Progenitor cell of endocrine pancreas (in vitro differentiated cells): ENCODE measurements at places on chromosomes 12 and 14. TPM values are rescaled to one million over a fixed set of nuclear protein-coding genes. Genes with fewer than 3 reads are reported as not detected.
A peak's percentile ranks its signal among the peaks of the same experiment; 100 is the strongest.

DNA sequence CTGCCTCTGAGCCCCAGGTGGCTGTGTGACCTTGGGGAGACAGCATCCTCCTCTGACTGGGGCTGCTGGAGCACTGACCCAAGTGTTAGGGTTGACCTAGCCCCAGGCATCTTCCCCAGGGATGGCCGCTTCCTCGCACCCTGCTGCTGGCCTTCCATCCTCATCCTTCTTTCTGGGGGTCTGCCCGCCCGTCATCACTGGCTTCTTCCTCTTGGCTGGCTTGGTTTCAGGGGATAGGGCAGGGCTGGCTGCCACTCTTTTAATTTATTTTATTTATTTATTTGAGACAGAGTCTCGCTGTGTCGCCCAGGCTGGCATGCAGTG is 3.5 kb downstream of the TEDC1 start:
- no peak overlapping the region for H3K27ac ChIP-seq
- DNase-seq = no peak
- no peaks in the 10 kb centered on the region for H3K36me3 ChIP-seq

DNA sequence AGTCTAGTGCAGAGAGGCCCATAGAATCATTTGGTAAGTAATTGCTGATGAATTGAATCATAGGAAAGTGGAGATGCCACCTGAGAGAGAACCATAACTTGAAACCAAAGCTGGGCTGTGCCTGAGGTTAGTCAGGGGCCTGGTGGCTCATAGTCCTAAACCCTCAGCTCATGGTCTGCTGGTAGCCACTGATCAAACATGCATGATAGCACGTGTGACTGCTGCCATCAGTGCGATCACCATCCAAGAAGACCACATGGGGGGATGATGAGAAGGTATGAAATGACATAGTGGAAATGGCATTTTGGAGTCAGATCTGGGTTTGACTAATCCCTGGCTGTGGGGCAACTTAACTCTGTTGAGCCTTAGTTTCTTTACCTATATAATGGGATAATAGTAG is 190.5 kb downstream of the CACNA1C start:
- peaks cover 39% of the 10 kb centered on the region for H3K27me3 ChIP-seq
- H3K36me3 ChIP-seq = no peaks in the 10 kb centered on the region
- H3K27ac ChIP-seq = no peak overlapping the region

GRCh38 chr14:52399921-52400595 is 85.9 kb downstream of the PTGER2 start:
- H3K36me3 ChIP-seq = no peaks in the 10 kb centered on the region
- no peak overlapping the region for H3K27ac ChIP-seq
- H3K27me3 ChIP-seq = no peaks in the 10 kb centered on the region
- no peak overlapping the region for H3K4me3 ChIP-seq
- DNase-seq = no peak
- H3K4me1 ChIP-seq = peaks cover 7% of the 10 kb centered on the region

GRCh38 chr14:63981569-63981968 is 128.8 kb downstream of the SYNE2 start:
- H3K4me3 ChIP-seq = no peak overlapping the region
- no peak overlapping the region for H3K27ac ChIP-seq
- H3K4me1 ChIP-seq = no peaks in the 10 kb centered on the region

DNA sequence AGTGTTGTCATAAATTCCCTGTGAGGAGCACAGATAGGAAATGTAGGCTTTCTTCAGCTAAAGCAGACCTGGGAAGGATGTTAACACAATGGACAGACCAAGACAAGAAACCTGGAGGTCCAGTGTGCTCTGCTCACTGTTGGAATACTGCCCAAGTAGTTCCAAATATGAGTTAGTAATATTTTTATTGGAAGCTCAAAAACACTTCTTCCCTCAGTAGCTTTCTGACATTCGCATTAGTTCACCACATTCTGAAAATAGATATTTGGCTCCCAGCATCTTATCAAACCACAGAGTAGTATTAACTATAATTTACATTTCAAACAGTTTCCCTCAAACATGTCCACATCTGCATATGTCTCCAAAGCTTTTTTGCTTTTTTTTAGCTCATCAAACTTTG is 74.8 kb upstream of the PYGL start:
- no peak overlapping the region for H3K4me3 ChIP-seq
- no peak for DNase-seq
- H3K36me3 ChIP-seq = no peaks in the 10 kb centered on the region
- no peaks in the 10 kb centered on the region for H3K27me3 ChIP-seq
- H3K27ac ChIP-seq = no peak overlapping the region

GRCh38 chr14:50362764-50363713 is 33.6 kb downstream of the CDKL1 start:
- H3K4me3 ChIP-seq = no peak overlapping the region
- DNase-seq = no peak
- peaks cover 2% of the 10 kb centered on the region for H3K27me3 ChIP-seq
- H3K36me3 ChIP-seq = no peaks in the 10 kb centered on the region

DNA sequence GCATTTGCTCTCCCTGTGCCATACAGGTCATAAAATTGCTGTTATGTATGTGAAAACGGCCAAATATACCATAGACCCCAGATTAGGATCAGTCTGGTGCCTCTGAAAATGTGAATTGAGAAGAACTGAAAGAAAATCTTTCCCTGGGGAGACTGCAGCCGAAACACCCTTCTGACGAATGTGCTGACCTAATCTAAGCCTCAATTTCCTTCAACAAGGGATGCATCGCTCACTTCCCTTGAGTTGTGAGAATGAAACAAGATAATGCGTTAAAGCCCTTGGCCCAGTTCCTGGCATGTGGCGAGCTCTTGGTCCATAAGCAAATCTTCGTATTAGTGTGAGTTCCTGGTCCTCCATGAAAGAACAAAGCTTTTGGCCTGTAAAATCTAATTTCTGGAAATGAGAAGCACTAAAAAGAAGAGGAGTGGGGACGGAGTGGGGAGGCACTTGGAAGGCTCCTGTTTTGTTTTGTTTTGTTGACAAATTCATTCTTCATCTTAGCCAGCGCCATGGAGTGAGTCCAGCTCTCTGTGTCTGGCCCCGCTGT is 49.5 kb upstream of the RTRAF start:
- H3K27me3 ChIP-seq = no peaks in the 10 kb centered on the region
- no peak overlapping the region for H3K27ac ChIP-seq
- H3K4me1 ChIP-seq = peaks cover 3% of the 10 kb centered on the region

- H3K4me3 ChIP-seq = no peak overlapping the region
- peaks cover 3% of the 10 kb centered on the region for H3K4me1 ChIP-seq
- no peak overlapping the region for H3K27ac ChIP-seq
- DNase-seq = no peak
These were observed 56.2 kb downstream of the NTF3 start for GRCh38 chr12:5487948-5488625.

- no peaks in the 10 kb centered on the region for H3K4me1 ChIP-seq
- DNase-seq = no peak
- no peak overlapping the region for H3K27ac ChIP-seq
- H3K36me3 ChIP-seq = no peaks in the 10 kb centered on the region
- H3K4me3 ChIP-seq = no peak overlapping the region
- H3K27me3 ChIP-seq = no peaks in the 10 kb centered on the region
These were observed 21.5 kb upstream of the ERGIC2 start for GRCh38 chr12:29402437-29402836.

GRCh38 chr12:51242120-51242519 is 3.5 kb downstream of the DAZAP2 start:
- peaks cover 16% of the 10 kb centered on the region for H3K36me3 ChIP-seq
- H3K27ac ChIP-seq = no peak overlapping the region
- H3K4me3 ChIP-seq = no peak overlapping the region
- H3K4me1 ChIP-seq = peaks cover 6% of the 10 kb centered on the region

DNA sequence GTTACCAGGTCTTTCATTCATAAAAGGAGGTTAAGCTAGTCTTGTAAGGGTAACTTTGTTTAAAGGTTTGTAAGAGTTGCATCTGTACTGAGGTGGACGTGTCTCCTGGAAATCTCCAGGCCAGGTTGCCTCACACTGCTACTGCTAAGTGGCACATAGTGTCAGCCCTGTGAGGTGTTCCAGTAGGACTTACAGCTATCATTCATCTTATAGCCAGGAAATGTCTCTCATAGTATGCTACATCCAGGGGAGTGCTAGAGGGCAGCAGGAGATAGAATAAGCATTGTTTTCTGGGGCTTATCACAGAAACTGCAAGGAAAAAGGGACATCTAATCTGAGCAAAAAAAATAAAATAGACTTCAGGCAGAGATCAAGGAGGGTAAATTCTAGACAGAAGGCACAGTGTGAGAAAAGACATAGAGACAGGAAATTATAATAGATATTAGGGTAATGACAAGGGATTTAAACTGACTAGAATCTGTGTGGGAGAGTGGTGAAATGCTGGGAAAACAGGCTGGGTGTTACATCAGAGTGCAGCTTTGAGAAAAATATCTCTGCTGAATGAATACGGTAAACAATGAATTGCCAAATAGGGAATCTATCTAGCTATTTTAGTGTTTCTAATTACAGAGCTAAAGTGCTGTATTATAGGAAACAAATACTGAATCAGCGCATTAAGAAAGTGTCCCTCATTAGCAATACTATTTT is 205.1 kb upstream of the ABCD2 start:
- no peaks in the 10 kb centered on the region for H3K27me3 ChIP-seq
- DNase-seq = no peak
- no peak overlapping the region for H3K27ac ChIP-seq

DNA sequence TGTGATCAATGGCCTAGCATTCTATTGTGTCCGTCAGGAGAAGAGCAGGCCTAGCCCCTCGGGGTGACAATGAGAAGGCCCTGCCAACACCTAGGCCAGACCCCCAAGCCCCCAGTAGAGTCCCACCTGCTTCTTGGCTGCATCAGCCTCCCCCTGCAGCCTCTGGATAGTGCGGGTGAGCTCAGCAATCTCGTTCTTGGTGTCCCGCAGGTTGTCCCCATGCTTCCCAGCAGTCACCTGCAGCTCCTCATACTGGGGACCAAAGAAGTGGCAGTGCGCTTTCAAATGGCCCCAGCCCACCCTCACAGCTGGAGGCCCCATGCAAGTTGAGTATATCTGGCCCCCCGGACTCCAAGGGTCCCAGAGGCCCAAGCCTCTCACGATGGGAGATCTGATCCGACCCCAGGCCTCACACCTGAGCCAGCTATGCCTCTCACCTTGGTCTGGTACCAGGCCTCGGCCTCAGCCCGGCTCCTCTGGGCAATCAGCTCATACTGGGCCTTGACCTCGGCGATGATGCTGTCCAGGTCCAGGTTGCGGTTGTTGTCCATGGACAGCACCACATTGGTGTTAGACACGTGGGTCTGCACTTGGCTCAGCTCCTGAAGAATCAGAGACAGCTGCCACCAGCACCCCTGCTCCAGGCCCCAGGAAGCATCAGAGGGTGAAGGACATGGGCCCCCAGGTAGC is 10.0 kb upstream of the KRT4 start:
- H3K4me3 ChIP-seq = no peak overlapping the region
- no peaks in the 10 kb centered on the region for H3K36me3 ChIP-seq
- H3K27ac ChIP-seq = no peak overlapping the region
- H3K4me1 ChIP-seq = peaks cover 7% of the 10 kb centered on the region
- H3K27me3 ChIP-seq = peaks cover 21% of the 10 kb centered on the region
- DNase-seq = no peak

- no peaks in the 10 kb centered on the region for H3K27me3 ChIP-seq
- H3K36me3 ChIP-seq = peaks cover 19% of the 10 kb centered on the region
- H3K4me3 ChIP-seq = no peak overlapping the region
- H3K4me1 ChIP-seq = no peaks in the 10 kb centered on the region
These were observed 20.5 kb downstream of the BRAP start for GRCh38 chr12:111664961-111665865.

GRCh38 chr12:53172352-53172751 is 8.2 kb upstream of the ZNF740 start:
- peaks cover 11% of the 10 kb centered on the region for H3K4me1 ChIP-seq
- H3K36me3 ChIP-seq = peaks cover 1% of the 10 kb centered on the region
- no peaks in the 10 kb centered on the region for H3K27me3 ChIP-seq
- DNase-seq = no peak
- no peak overlapping the region for H3K27ac ChIP-seq

GRCh38 chr12:52521568-52522266 is 1.5 kb upstream of the KRT5 start:
- H3K27ac ChIP-seq = no peak overlapping the region
- H3K27me3 ChIP-seq = peaks cover 33% of the 10 kb centered on the region
- DNase-seq = peak; percentile 8
- no peaks in the 10 kb centered on the region for H3K36me3 ChIP-seq

- H3K27ac ChIP-seq = no peak overlapping the region
- peaks cover 25% of the 10 kb centered on the region for H3K27me3 ChIP-seq
- no peak for DNase-seq
- H3K36me3 ChIP-seq = no peaks in the 10 kb centered on the region
- H3K4me1 ChIP-seq = peaks cover 1% of the 10 kb centered on the region
- H3K4me3 ChIP-seq = peak overlapping the region; percentile 9
These were observed 2.8 kb upstream of the CYP46A1 start for GRCh38 chr14:99681101-99681831.

DNA sequence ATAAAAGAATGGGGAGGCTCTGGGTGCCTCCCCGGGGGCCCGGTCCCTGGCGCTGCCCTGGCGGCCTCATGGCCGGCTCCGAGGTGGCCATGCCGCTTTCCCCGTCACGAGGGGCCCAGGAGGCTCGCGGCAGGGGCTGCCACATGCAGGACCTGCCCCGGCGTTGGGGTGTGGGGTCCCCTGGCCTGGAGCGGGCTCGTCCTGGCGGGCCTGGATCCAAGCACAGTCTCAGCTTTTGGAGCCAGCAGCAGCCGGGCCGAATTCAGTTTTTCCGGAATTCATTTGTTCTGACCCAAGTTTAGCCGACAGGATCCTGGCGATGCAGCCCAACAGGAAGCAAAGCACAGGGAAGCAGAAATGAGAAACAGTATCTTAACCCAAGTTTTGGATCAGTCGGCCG is 26.4 kb upstream of the AEBP2 start:
- peaks cover 16% of the 10 kb centered on the region for H3K27me3 ChIP-seq
- H3K4me3 ChIP-seq = no peak overlapping the region
- DNase-seq = no peak
- H3K27ac ChIP-seq = no peak overlapping the region

GRCh38 chr14:54650959-54651351 is 84.0 kb downstream of the SAMD4A start:
- H3K4me3 ChIP-seq = no peak overlapping the region
- no peaks in the 10 kb centered on the region for H3K36me3 ChIP-seq
- H3K4me1 ChIP-seq = peaks cover 13% of the 10 kb centered on the region
- DNase-seq = no peak
- peaks cover 5% of the 10 kb centered on the region for H3K27me3 ChIP-seq
- peak overlapping the region; percentile 41 for H3K27ac ChIP-seq

GRCh38 chr14:48289701-48290100 is 614.3 kb upstream of the MDGA2 start:
- H3K4me1 ChIP-seq = peaks cover 2% of the 10 kb centered on the region
- H3K27me3 ChIP-seq = no peaks in the 10 kb centered on the region
- no peak overlapping the region for H3K4me3 ChIP-seq
- H3K36me3 ChIP-seq = no peaks in the 10 kb centered on the region
- H3K27ac ChIP-seq = no peak overlapping the region

GRCh38 chr12:51821440-51822260 is 26.9 kb downstream of the FIGNL2 start:
- H3K36me3 ChIP-seq = peaks cover 20% of the 10 kb centered on the region
- H3K4me3 ChIP-seq = no peak overlapping the region
- peaks cover 9% of the 10 kb centered on the region for H3K27me3 ChIP-seq
- no peak for DNase-seq

FAM90A1 gene
- 0.22 TPM in 1 of 2 replicates, not detected in the other for total RNA-seq

TC2N gene
- total RNA-seq = 36.6 and 38.5 TPM in 2 replicates

PTGR2 gene
- 6.9 and 11.0 TPM in 2 replicates for total RNA-seq

PLEKHD1 gene
- 1.5 and 2.0 TPM in 2 replicates for total RNA-seq

GPRC5A gene
- 4.0 and 7.1 TPM in 2 replicates for total RNA-seq

CLEC4E gene
- not detected in 2 replicates for total RNA-seq

KLHDC2 gene
- total RNA-seq = 79.9 and 80.0 TPM in 2 replicates

AACS gene
- total RNA-seq = 38.8 and 40.1 TPM in 2 replicates

ACSS3 gene
- 15.9 and 20.9 TPM in 2 replicates for total RNA-seq

ZNF268 gene
- 33.1 and 34.5 TPM in 2 replicates for total RNA-seq

SSTR1 gene
- total RNA-seq = 4.0 and 4.4 TPM in 2 replicates

SERPINA10 gene
- total RNA-seq = 2.6 and 3.2 TPM in 2 replicates

TMPRSS12 gene
- not detected in 2 replicates for total RNA-seq

GPR65 gene
- total RNA-seq = not detected in 2 replicates

SLC25A21 gene
- total RNA-seq = 2.5 and 3.1 TPM in 2 replicates
